HT1080 (cell line): ENCODE measurements at places on chromosomes 3 and 15. TPM values are rescaled to one million over a fixed set of nuclear protein-coding genes. Genes with fewer than 3 reads are reported as not detected.

DNA sequence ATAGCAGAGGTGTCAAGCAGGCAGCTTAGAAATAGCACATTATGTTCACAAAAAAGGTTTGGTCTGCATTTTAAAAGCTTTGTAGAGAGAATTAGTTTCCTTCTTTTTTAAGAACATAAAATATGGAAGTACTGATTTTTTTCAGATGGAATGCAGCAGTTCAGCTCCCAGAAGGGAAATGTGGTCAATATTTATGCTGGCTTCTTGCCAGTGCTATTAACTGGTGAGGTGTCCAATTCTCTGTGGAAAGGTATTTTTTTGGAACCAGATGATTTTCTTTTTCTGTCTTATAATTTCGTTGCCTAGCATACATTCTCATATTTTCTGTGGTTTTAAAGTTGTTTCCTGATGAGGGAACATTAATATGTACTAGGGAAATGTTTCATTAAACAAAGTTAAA lies 211.4 kb upstream of the ZNF385D start:
- DNase-seq: peak; percentile 28

DNA sequence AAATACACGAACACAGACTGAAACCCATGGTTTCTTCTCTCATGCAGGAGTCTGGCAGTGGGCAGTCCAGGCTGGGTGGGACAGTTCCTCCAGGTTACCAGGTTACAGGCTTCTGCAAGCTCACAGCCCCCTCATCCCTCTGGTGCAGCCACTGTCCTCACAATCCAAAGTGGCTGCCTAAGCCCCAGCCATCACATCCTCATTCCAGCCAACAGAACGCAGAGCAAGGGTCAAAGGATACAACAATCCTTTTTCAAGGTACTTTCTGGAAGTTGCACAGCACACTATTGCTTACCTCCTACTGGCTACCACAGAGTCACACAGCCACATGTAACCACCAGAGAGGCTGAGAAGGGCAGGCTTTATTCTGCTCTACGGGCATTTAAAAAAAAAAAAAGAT lies 154.6 kb downstream of the NUP210 start:
- no peak for DNase-seq

DNA sequence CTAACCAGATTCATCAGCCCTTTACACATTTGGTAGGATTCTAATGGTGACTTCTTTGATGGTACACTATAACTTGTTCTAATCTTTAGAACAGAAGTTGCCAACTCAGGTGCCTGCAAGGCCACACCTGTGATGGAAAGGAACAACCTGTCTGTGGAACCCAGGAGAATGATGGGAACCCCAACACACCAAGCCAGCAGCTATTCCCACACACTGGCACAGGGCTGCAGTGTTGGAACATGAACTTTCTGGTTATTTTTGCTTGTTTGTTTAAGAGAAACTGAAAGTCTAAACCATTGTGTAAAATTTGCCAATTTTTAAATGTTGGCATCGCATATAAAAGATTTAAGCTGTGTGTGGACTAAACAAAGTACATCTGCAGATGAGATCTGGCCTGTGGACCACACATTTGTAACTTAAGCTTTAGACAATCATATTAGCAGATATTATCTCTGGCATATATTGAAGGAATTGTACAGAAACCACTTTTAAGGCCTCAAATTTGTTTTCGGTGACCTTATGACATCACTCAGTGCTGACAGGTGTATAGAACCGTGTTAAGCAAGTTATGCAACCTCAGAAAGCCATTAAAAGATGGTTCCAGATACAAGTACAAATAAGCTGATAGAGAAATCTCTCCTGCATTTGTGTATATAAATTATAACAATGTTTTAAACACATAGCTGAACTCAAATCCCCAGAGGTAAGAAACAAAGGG lies 242.9 kb downstream of the SLC9A9 start:
- no peak for DNase-seq

- peak; percentile 32 for DNase-seq
Observed at GRCh38 chr3:17942856-17943255, 200.4 kb upstream of the TBC1D5 start.

GRCh38 chr3:174440253-174440701 lies 418.9 kb upstream of the NAALADL2 start:
- DNase-seq: no peak

- no peak for DNase-seq
Observed at GRCh38 chr15:66941791-66942190, 123.6 kb upstream of the SMAD3 start.

DNA sequence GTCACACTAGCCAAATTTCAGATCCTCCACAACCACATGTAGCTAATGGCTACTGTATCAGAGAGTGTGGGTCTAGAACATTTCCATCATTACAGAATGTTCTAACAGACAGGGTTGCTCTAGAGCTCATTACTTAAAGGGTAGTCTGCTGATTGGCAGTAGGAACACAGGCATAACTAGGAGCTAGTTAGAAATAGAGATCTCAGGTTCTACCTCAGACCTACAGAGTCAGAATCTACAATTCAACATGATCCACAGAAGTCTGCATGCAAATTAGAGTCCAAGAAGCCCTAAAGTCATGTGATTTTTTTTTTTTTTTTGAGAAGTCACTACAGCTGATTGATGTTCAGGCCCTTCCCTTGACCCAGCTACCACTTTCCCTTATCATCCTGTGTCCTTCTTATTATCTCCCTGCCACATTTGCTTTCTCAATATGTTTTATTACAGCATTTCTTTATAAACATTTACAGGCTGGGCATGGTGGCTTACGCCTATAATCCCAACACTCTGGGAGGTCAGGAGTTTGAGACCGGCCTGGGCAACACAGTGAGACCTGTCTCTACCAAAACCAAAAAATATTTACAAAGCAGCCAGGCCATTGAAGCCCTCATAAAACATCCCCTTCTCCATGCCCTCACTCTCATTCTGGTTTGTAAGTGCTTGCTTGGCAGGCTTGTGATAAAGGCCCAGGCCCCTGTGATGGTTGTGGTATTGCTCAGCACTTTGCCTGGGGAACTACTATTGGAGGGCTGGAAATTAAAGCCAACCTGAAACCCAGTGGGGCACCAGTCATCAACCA lies 3.8 kb upstream of the ABHD5 start:
- no peak for DNase-seq

The CGNL1 gene
- 1.5 and 2.3 TPM in 2 replicates for total RNA-seq
